ENCODE measurements at places on chromosomes 4 and X.

GRCh38 chr4:98399915-98400314 lies 138.7 kb downstream of the RAP1GDS1 start:
- DNase-seq, result no peak

DNA sequence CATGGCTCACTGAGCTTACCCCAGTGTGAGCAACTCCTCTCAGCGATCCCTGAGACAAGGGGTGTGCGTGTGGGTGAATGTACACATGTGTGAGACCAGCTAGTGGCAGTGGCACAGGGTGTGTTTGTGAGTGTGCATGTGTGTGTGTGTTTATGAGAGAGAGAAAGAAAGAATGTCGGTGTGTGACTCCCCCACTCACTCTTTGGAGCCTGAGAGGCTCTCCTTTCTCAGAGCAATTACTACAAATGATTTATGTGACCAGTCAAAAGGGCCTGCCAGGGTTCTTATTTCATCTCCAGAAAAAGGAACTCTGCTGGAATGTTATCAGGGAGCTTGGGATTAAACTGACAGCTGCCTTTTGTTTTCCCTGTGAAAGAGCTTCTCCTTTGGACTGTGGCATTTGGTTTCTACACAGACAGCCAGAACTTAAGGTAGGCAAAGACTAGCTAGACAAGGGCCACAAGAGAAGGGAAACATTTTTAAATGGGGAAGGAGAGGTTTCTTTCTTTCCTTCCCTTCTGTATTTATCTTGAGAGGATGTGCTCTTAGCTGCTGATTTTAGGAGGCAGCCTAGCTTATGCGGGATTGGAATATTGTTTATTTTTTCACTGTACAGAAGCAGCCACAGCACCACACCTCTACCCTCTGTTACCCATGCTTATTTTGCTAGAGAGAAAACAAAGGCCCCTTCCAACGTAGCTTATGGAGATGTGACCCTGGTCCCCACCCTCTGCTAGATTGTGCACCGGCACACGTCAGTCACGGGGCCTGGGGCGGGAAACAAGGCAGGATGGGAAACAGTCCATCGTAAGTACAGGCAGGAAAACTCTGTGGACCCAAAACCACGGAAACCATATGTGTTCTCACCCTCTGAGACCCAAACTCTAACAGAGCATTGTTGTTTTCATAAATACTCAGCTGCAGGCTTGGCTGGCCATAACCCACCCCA lies 143.5 kb downstream of the MGST2 start:
- no peak for DNase-seq

DNA sequence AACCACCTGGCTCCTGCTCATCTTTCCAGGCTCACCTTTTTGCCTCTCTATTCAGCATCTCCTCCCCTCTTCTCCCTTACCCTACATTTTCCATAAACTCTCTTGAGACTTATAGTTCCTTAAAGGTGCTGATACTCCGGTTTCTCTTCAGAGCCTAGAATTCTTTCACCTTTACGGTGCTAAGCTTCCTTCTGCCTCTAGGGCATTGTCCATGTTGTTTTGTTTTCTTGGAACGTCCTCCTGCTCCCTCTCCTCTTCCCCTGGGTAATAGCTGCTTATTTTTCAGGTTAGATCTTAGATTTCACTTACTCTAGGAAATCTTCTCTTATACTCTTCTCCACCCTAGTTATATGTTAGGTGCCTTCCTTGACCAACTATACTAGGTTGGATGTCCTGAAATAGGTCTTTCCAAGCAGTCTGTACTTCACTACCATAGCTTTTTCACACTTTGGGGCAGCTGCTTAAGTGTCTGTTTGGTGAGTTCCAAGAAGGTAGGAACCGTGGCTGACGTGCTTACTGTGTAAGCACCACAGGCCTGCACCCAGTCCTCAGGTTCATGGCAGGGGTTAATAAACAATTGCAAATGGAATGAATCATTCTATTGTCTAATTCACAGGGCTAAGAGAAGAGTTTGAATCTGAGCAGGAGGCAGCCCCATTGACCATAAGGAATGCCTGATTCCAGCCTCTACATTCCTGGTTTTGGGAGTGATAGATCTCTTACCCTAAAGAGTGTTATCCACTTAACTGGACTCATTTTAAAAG lies 227.5 kb downstream of the MGST2 start:
- DNase-seq, result no peak

- DNase-seq, result no peak
These were observed 96.4 kb upstream of the TTC29 start for GRCh38 chr4:147042046-147042445.

GRCh38 chrX:154654372-154654771 lies 993 bp upstream of the CTAG2 start:
- no peak for DNase-seq

GRCh38 chrX:74656079-74656745 lies 41.8 kb upstream of the RLIM start:
- DNase-seq, result no peak

GRCh38 chr4:5852523-5853202 lies 40.2 kb downstream of the CRMP1 start:
- no peak for DNase-seq

GRCh38 chrX:41923978-41924683 lies 777 bp upstream of the CASK start:
- DNase-seq, result peak; percentile 40

DNA sequence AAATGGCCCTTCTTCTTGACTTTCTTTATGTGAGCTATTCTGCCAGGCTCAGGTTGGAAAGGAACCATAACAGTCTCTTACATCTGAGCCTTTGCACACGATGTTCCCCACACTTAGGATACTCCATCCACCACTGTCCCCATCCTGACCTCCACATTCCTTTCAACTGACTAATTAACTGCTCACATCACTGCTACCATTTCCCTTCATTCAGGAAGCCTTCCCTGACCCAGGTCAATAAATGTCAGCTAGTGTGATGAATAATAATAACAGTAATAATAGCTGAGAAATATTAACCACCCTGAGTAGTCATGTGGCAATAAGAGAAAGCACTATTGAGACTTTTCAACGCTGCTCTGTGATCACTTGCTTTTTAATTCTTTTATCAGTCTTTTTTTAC lies 291.7 kb downstream of the KCNIP4 start:
- DNase-seq, result no peak

DNA sequence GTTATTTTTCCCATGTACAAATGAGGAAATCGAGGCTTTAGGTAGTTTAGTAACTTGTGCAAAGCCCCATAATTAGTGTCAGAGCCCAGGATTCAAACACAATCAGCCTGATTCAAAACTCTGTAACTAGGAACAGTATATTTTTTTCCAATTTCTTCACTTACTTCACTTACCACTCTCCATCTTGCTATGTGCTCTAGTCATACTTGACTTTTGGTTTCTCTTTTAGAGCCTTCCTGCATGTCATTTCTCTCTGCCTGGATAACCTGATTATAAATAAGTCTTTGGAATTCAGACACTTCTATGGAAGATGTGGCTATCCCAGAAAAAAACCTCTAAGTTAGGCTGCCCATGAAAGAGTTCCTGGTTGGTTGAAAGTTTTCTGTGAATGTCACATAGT lies 22.2 kb downstream of the SATL1 start:
- no peak for DNase-seq

- DNase-seq, result no peak
These were observed 1015.3 kb downstream of the ARAP2 start for GRCh38 chr4:35229021-35229420.

All from stimulated activated CD8-positive, alpha-beta memory T cell treated with anti-CD3 and anti-CD28 coated beads, Interleukin-4, amount 100 ng/mL, for 48 hours (primary cell).